Gastrocnemius medialis (tissue), 4 donors: ENCODE measurements at places on chromosomes 13 and 19.

GRCh38 chr13:41310963-41311405 lies at the start of gene NAA16:
TSS of gene NAA16 (plus strand) at chr13:41311267. CDS start at chr13:41311529, 262 bp downstream.
- peak; percentile 79 for DNase-seq

DNA sequence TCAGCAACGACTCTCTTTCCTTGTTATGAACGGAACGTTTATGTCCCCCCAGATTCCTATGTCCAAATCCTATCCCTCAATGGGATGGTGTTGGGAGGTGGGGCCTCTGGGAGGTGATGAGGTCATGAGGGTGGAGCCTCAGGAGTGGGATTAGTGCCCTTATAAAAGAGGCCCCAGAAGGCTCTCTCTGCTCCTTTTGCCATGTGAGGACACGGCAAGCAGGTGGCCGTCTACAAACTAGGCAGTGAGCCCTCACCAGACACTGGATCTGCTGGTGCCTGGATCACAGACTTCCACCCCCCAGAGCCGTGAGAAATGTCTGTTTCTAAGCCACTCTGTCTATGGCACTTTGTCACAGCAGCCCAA lies 53.2 kb downstream of the EPS15L1 start:
- DNase-seq, result no peak

- no peak for DNase-seq
Measured at GRCh38 chr19:29596885-29597525, 9.1 kb upstream of the POP4 start.

GRCh38 chr13:52109116-52109670 lies 19.7 kb downstream of the NEK5 start:
- no peak for DNase-seq

DNA sequence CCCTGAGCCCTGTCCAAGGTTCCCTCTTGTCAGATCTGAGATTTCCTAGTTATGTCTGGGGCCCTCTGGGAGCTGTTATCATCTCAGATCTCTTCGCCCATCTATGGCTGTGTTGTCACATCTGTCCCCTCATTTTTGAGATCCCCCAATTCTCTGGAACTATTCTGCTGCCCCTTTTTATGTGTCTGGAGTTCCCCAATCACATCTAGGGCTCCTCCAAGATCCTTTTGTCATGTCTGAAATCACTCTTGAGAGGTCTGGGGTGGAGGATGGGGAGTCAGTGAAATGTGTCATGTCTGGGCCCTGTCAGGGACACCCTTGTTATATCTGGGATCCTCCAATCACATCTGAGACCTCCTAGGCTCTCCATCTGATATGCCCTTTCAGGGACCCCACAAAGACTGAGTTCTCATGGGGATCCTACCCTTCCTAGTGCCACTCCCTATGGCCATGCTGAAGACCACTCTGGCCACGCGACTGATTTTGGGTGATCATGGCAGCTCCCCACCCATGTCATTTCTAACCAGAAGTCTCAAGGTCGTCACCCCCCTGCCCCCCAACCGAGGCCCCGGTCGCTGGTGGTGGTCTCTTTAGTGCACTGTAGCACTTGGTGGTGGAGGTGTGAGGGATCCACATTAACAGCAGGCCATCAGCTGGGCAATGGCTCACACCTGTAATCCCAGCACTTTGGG lies 3.8 kb upstream of the MYBPC2 start:
- no peak for DNase-seq

DNA sequence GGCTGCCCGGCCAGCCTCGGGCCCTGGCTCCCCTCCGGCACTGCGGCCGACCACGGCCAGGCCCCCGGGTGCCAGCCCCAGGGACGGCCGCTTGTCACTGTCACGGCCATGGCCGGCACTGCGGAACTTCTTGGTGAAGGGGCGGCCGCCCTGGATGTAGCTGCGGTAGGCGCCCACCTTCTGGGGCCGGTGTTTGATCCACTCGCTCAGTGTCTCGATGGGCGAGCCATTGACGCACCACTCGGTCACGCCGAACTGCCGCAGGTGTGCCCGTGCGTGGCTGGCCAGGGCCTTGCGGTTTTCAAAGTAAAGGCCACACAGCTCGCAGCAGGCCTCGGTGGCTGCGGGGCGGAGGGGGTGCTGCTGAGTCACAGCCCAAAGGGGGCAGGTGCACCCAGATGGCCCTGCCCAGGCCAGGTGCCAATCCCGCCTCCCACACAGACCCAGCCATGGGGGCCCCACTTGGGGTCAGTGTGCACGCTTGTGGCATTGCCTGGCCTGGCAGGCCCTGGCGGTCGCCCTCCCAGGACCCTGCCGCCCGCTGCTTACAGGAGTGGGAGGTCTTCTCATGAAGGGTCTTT lies 6.0 kb upstream of the AKAP8L start:
- DNase-seq, result no peak

DNA sequence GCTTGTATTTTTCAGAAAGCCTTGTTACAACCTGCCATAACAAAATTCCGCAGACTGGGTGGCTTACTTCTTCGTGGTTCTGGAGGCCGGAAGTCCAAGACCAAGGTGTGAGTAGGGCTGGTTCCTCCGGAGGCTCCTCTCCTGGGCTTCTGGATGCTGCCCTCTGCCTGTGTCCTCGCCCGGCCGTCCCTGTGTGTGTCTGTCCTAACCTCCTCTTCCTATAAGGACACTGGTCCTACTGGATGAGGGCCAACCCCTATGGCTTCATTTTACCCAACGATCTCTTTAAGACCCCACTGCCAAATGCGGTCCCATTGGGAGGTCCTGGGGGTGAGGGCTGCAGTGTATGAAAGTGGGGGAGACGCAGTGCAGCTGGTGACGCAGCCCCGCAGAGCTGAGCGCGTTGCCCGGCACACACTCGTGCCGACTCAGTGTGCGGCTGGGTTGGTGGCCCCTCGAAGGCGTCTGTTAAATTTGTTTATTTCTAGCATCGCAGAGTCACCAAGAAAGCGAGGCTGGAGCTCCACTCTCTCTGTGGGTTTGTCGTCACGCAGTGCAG lies 116.7 kb downstream of the SOX1 start:
- no peak for DNase-seq

- DNase-seq, result no peak
Measured at GRCh38 chr19:33449799-33450198, 71.8 kb downstream of the PEPD start.

GRCh38 chr19:31616031-31616430 lies 266.8 kb upstream of the TSHZ3 start:
- no peak for DNase-seq

DNA sequence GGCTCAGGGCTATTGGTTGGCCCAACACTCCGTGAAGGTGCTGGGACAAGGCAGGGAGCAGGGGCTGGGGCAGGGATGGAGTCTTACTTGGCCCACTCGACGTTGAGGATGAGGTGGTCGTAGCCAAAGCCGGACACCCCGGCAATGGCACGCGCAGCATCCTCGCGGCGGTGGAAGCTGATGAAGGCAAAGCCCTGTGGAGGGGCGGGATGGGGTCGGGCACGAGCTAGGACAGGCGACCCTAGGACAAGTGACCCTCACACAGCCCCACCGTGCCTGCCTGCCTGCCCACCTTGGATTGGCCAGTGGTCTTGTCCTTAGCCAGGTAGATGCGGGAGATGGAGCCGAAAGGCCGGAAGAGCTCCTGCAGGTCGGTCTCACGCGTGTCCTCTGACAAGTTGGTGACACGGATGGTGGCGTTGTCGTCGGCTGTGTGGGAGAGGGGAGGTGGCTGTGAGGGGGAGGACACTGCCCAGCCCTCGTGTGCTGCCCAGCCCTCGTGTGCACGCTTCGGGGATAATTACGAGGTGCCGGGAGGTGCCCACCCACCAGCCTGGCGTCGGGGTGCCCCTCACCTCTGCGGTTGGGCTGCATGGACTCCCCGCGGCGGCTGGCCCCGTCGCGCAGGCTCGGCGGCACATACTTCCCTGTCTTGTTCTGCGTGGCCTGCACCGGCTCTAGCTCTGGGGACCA lies 4.0 kb downstream of the P2RY11 start:
- DNase-seq, result no peak

DNA sequence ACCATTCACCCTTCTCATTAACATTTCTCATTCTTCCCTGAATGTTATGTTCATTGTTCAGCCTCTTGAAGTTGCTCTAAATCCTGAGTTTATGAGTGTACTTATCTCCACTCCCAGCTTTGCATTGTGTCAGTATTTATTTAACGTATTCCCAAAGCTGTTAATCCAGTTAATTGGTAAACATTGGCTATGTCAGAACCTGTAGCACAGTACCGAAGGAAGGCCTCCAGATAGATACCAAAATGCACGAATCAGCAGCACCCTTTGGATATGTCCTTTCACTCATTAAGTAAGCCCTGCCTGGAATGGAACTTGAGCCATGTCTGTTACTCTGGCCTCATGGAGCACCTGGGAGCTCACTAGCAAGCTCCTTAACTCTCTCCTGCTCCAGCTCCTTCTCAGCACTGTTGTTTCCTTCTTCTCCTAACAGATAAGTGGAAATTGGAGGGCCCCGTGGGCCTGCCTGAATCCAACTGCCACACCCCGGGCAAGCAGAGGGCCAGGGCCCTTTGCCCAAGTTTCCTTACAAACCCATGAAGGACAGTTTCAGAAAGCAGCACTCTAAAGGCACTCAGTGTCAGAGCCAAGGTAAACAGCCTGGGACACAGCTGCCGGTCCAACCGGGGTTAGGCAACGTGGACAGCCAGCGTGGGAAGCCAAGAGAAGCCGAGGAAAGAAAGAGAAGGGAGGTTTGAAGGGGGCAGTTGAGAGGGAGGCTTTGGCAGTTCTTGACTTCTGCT lies 155.0 kb upstream of the SERP2 start:
- DNase-seq, result peak; percentile 81

GRCh38 chr19:29944390-29945012 lies 2.5 kb downstream of the URI1 start:
- no peak for DNase-seq

DNA sequence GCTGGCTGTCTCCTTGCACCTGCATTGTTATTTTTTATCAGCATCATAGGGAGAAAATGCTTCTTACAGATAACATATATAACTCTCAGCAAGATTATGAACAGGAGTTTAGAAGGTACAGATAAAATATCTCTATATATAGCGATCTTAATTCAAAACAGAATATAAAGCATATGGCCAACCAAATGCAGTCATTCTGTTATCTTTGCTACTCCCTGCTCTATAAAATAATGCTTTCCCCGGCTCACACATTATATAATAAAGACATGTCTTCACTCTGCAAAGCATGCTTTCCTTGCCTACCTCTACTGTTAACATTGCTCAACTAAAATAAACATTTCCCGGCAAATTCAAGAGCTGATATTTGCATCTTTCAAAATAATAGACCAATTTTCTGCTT lies 161.7 kb downstream of the FGF14 start:
- DNase-seq, result no peak

GRCh38 chr13:113161433-113161832 lies 3.0 kb downstream of the PROZ start:
- DNase-seq, result no peak

GRCh38 chr19:2438178-2438577 lies 10.8 kb upstream of the TIMM13 start:
- DNase-seq, result no peak

- DNase-seq, result no peak
Measured at GRCh38 chr19:40599902-40600569, 1.1 kb upstream of the LTBP4 start.

DNA sequence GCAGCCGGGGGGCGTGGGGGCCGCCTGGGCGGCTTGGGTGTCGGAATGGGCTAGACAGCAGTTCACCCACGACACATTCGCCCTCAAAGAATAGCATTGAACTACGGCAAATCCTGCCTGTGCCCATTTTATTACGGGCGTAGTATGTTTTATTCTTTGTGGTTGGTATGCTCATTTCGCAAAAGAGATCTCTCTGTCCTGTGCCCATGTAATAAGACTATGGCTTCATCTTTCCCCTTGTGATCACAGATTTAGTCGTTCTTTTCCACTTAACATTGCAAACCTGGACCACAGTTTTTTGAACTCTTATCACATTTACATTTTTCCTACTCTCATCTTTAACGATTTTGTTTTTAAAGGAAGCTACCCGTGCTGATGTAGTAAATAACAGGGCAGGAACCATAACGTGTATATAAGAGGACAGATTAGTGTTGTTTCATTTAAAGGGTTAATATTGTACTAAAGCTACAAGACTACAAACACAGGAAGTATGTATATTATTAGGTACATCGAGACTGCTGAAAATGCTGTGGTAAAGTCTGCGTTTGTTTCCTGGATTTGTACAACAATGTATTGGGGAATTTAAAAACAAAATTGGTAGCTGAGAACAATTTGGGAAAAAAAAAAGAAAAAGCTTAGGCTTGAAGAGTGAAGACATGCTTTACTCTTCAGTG lies 3.2 kb upstream of the MYCBP2 start:
- DNase-seq, result no peak
